H9 (cell line): ENCODE measurements at places on chromosomes 7 and 10.

DNA sequence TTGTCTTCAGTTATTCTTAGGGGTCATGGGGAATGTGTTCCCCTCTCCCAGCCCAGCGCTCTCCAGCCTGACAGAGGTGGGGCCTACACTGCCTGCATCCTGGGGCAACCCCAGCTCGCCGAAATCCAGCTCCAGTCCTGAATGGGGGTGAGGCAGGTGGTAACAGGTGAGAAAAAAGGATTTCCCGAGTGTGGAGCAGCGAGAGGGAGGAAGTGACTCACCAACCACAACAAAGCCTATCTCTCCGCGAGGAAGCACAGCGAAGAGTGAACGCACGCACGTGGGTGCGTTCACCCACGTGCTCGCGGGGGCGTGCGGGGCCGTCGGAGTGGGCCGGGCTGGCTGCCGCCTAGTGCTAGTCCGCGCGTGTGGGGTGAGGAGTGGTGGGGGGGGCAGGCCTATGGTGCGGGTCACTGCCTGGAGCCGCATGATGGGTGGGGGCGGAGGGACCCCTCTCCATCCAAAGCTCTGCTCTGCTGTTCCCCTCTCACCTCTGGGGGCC lies 855 bp upstream of the PALD1 start:
- DNase-seq, result no peak

- DNase-seq, result no peak
These were observed 88.1 kb upstream of the CUX1 start for GRCh38 chr7:101729241-101729883.

DNA sequence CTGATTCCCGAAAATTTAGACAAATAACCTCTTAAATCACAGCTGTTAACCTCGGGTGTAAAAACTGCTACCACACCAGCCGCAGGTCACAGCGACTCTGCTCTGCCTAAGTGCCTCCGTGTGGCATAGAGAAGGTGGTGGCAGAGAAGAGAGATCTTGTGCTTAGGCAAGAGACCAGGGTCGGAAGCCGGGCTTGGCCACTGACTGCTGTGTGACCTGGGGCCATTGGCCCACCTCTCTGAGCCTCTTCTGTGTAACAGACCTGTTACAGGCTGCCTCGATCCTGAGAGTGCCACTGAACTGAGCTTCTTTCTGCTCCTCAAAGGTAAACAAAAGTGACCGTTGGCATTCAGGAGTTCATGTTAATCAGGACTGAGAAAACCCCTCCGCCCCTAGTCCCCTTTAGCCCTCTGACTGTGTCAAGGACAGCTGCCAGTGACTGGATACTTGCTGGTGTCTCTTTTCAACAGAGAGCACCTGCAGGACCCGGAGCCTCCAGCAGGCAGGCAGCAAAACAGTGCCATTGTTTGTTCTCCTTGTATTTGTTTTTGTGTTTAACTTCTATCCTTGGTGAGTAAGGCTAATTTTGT lies 36.5 kb downstream of the ZMIZ1 start:
- DNase-seq, result no peak

- no peak for DNase-seq
These were observed 921.3 kb upstream of the AUTS2 start for GRCh38 chr7:68676813-68677535.

- DNase-seq, result no peak
These were observed 35.9 kb upstream of the HDAC9 start for GRCh38 chr7:18459484-18460245.

DNA sequence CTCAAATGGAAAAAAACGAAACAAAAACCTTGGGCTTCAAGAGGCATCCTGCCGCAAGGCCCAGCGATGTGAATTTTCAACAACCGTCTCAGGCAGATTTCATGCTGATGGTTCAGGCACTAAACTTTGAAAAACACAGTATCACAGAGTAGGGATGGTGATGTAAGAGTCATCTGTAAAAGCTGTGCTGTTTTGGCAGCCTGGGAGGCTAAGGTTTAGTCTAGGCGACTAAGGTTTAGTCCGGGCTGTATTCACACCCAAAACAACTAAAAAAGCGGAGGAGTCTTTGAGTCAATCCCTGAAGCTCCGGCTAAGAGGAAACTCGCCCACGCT lies 420 bp upstream of the MINPP1 start:
- no peak for DNase-seq

DNA sequence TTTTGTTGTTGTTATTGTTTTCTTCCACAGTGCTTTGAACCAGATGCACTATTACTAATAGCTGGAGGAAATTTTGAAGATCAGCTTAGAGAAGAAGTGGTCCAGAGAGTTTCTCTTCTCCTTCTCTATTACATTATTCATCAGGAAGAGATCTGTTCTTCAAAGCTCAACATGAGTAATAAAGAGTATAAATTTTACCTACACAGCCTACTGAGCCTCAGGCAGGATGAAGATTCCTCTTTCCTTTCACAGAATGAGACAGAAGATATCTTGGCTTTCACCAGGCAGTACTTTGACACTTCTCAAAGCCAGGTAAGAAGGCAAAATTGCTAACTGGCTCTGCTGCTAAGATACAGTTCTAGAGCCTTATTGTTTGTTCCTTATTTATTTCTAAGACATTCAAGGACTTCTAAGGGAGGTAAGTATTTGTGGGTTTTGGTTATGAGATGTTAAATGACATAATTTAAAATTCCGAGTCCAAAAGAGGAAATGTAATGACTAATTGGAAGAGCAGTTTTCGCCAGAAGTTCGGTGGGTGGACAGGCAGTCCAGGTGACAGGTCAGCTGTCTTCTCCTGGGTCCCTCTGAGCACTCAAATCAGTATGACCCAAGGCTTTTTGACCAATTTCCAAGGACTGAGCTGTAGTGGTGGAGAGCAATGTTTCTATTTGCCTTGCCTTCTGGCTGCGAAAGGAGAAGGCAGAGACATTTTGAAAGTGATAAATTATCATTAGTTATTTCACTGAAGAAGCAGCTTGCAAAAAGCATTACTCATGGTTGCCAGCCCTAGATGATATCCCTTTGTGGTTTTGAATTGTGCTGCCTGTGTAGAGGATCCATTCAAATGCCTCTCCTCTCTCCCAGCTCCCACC lies 10.1 kb downstream of the SLC39A12 start:
- no peak for DNase-seq

DNA sequence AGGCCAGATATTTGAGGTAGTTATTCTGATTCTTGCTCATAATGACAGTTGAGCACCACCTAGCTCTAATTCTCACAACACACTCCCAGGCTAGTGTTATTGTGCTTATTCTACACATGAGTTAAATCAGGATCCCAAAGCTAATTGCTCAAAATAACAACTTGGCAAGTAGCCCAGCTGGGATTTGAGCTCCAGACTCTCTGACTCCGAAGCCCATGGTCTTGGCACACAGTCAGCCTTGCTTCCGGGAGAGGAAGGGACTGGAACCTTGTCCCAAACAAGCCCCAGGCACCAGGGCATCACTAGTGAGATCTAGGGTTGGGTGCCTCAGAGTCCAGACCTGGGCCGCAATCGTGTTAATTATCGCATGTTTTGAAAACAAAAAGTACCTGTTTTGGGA lies 101.4 kb downstream of the GPAM start:
- DNase-seq, result no peak

DNA sequence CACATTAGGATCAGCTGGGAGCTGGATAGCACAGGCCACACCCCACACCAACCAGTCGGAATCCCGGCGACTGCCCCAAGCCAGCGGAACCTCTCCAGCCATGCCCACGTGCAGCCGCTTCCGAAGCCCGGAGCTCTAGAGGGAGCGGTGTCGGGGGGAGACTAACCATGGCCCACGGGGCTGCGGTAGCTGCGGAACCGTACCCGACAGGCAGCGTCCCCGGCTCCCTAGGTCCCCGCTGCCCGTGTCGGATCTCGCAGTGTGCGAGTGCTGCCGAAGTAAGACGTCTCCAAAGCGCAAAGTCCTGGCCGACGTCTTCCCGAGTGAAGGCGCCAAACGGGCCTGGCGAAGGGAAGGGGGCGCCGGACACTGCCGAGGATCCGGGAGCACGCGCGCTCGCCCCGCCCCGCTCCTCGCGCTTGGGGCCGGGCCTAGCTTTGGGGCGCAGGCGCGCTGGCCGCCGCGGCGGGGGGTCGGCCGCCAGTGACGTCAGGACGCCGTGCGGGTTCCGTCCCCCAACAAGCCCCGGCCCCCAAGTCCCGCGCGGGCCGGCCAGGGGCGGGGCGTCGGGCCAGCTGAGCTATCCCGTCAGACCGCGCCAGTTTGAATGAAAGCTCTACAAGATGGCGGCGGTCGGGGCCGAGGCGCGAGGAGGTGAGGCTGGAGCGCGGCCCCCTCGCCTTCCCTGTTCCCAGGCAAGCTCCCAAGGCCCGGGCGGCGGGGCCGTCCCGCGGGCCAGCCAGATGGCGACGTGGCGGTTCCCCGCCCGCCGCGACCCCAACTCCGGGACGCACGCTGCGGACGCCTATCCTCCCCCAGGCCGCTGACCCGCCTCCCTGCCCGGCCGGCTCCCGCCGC lies at the start of gene SUV39H2:
Gene SUV39H2 (plus strand): TSS at position 601 of the 858 bp plus-strand sequence. CDS start 23 bp downstream, at position 624.
- DNase-seq, result peak; percentile 96

GRCh38 chr10:57791546-57791945 lies 476.1 kb downstream of the IPMK start:
- no peak for DNase-seq

DNA sequence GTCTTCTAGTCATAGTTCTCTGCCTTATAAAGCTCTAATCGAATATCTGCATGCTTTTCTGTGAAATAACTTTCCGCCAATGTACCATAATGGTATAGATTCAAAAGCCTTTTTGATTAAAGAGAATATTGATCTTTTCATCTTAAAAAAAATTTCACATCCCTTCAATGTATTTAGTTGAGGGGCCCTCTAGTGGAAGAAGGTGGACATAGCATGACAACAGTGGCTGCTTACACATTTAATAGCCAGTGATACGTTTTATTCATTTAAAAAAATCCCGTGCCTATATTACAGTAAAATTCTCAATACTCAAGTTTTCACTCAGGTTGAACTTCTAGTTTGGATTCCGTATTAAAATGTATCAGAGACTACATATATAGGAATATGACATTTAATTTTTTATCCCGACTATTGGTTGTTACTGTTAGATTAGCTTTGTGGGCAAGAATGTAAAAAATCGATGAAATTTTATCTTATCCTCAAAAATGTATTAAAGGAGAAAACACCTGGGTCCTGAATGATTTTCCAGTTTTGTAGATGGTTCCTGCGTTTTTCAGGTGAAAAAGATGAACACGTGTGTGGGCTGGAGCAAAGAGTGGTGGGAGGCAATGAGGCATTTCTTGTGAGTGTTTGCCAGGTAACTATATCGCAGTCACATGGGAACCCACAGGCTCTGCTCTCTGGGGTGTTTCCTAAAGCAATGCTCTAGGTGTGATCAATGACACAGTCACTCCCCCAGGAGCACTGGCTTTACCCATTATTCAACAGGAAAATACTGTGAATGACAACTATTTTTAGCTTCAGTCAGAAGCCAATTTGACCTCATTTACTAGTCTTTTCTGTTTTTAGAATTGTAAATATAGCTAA lies 24.1 kb upstream of the PNLIP start:
- DNase-seq, result no peak

- no peak for DNase-seq
These were observed 45.1 kb upstream of the PRKG1 start for GRCh38 chr10:51029172-51029641.

DNA sequence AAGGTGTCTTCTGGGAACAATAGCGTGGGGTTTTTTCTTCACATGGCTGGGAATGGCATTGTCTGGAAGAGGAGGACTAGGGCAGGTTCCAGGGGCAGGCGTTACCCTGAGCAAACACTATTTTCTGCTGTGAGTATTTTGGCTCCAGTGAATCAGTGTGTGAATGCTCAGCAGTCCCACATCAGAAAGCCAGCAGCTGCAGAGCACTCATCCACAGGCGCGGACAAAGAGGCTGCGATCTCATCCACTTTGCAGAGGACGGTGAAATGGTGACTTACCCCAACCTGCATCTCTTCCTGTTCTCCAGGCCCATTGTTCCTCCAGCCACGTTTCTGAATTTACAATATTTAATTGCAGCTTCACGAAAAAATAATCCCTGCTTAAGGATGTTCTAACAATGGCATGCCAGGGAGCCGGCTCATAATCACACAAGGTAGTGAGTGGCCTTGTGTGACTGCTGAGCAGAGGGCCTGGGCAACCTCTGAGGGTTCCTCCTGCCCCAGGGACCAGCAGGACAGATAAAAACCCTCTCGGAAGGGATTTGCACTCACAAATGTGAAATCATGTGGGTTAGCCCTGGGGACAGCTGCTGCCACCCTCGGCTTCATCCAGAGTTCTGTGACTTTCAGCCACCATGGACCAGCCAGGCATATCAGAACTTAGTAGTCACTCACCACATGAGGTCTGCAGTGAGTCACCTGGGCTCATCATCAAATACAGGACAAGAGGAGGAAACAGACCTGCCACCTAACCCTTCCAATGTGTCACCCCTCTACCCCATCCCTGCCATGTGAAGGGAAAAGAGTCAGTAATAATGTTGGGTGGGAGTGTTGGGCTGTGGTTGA lies 65.0 kb upstream of the EN2 start:
- DNase-seq, result no peak

DNA sequence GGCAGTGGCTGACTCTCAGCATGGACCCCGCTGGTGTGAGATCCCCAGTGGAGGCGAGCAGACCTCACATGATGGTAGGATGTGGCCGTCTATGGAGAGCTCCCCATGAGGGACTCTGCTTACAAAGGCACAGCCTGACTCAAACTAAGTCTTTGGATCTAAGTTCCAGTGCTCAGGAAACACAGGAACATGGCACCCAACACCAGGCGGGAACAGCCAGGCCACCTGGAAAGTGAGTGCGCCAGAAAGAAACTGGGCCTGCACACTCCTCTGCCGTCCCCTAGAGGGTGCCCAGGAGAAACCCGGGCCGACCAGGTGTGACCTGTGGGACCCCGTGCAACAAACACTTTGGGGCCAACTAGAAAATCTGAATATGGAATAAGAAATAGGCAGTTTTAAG lies 10.0 kb downstream of the PITRM1 start:
- DNase-seq, result peak; percentile 62

GRCh38 chr7:151866028-151866427 lies 10.9 kb downstream of the PRKAG2 start:
- no peak for DNase-seq

DNA sequence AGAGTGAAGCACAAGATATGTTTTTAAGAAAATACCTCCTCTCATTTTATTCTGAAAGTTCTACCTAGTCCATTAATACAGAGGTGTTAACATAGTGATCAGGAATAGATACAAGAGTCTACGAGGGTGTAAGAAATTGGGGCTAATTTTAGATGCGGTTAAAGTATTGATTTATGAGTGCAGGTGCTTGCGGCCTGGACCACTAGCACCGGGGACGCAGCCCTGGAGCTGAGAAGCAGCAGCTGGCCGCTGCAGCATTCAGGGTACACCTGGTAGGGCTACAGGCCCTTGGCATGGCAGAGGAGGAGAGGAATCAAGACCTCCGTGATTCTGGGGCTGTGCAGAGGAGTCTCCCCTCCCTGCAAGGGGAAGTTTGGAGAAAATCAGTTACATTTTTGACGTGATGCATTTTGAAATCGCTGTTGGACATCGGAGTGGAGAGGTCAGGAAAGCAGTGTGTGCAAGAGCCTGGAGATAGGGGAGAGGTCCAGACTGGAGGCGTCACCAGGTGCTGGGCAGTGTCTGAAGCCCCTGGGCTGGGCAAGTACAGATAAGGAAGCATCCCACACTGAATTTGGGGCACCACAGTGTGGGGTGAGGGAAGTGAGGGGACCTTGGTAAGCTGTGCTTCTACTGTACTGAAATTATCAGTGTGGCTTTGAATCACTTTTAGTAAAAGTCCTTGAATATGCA lies 112.3 kb downstream of the VWC2 start:
- no peak for DNase-seq
